Stimulated activated CD4-positive, alpha-beta T cell treated with anti-CD3 and anti-CD28 coated beads, Interleukin-4, amount 100 ng/mL, for 1 hour (primary cell): ENCODE measurements at places on chromosomes 7 and 10.

DNA sequence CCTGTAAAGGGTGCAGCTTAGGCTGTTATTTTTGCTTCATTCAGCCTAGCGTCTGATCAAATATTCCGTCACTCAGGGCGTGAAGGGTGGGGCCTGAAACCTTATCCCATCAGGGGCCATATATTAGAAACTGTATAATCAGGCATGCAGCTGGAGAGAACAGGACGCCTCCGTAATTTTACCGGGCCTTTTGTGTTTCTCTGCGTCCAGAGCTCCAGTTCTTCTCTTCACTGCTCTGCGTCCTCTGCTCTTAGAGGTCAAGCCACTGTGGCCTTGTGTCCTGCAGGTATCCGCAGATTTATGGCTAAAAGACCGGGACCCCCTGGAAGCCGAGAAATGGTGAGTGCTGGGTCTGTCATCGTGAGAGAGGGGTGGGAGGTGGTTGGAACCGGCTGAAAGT, at the start of gene ZNF735:
TSS of gene ZNF735 (plus strand) at position 301 of the 400 bp plus-strand sequence. CDS start at position 301, 0 bp downstream.
- no peak for DNase-seq

- DNase-seq, result no peak
These were observed 108.2 kb downstream of the ANKRD61 start for GRCh38 chr7:6139189-6139996.

GRCh38 chr10:74025380-74025978, 27.6 kb downstream of the VCL start:
- no peak for DNase-seq

- DNase-seq, result no peak
These were observed 155.0 kb downstream of the IMMP2L start for GRCh38 chr7:111407258-111407657.

GRCh38 chr10:27743012-27743876, 2.4 kb downstream of the MKX start:
- DNase-seq, result peak; percentile 41

DNA sequence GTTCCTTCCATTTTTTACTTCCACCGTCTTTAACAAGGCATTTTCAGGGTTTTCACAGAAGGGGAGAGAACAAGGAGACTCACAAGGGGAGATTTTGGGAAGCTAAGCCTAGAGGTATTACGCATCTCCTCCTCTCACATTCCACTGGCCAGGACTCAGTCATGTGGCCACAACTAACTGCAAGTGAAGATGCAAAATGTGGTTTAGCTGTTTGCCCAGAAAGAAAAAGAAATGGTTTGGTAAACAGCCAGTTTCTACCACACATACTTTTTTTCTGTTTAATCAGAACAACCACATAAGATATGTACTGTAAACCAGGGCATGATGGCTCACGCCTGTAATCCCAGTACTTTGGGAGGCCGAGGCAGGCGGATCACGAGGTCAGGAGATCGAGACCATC, 21.4 kb upstream of the HELLS start:
- DNase-seq, result no peak

- no peak for DNase-seq
These were observed 133.4 kb upstream of the PTN start for GRCh38 chr7:137476937-137477336.

- DNase-seq, result no peak
These were observed 160.4 kb upstream of the LAMB4 start for GRCh38 chr7:108290459-108291151.

DNA sequence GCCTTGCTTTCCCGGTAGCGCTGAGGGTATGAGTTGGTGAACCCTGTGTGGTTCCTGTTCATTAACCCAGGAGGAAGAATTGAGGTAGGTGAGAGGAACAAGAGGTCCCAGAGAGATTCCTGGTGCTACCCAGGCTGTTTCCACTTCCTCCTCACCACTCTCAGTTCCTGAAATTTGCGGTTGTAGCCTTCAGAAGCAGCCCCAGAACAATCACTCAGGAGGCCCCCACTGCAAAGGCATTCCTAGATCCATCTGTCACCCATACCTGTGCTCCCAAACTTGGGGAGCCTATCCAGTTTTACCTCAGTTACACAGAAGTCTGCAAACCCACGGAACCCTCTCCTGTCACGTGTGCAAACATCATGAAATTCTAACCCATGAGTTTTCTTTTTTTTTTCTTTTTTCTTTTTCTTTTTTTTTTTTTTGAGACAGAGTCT, 9.0 kb upstream of the PIP4K2A start:
- no peak for DNase-seq

DNA sequence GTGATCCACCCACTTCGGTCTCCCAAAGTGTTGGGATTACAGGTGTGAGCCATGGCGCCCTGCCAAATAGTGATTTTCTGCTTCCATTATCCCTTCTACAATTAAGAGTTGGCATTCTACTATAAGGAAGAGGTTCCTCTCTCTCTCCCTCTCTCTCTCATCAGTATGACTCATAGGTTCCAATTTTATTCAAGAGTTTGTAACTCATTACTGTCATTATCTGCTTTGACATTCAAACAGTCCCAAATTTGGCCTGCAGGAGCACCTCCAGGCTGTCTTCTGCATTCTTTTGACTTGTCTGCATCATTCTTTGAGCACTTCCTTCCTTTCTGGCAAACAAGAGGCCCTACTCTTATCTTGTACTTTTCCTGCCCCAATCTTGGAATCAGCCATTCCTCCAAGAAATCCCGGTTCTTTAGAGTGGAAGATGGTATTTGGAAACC, 33.2 kb upstream of the CALU start:
- no peak for DNase-seq

DNA sequence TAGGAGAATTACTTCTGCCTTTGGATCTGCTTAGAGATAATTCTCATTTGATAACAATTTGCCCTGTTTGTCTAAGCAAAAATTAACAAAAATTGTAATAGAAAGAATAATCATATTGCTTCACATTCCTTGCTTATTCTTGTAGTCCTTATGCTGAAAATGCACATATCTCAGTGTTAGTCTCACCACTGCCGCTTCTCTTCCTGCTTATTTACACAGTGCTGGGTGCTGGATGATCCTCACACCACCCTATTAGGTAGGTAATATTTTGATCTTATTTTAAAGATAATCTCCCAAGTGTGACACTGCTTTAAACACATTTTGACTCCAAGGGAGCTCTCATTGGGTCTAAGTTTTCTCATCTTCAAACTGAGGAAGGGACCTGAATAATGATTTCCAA, 46.0 kb downstream of the ABCA13 start:
- no peak for DNase-seq

DNA sequence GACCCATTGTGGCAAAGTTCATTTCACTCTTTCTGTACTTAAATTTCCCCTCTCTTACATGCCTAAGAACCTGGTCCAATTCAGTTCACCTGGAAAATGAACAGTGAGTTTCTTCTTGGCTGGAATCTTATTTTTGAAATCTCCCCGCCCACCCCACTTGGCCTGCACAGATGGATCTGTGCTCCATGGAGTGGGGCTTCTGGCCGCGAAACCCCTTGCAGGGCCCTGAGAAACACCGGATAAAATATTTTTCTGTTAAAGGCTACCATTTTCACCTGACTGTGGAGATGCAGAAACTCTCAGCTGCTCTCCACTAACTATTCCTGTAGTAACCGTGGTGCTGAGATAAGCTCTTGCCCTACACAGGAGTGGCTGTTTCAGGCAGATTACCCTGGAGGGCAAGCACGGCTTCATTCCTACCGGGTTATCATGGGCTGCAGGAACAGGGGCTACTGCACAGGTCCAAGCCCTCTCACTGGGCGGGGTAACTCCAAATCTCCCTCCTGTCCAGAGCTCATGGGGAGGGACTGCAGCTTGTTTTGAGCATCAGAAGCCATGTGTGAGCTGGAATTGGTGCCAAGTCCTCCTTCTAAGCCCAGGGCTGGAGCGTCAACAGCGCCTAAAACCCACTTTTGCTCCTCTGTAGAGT, 118.9 kb downstream of the PRPF18 start:
- no peak for DNase-seq

DNA sequence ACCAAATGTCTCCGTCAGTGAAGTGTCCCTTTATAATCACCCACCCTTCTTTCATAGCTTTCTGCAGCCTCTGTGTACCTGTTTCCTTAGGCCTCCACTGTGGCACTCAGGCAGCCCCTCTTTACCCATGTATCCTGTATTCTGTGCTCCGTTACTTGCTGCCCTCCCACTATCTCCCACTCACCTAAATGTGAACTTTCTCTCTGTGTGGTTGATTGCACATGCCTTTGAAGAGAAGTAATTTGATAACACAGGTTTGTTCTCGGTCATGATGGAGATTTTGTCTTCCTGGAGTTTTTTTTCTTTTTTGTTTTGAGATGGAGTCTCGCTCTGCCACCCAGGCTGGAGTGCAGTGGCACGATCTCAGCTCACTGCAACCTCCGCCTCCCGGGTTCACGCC, 61.5 kb downstream of the REEP3 start:
- DNase-seq, result no peak

DNA sequence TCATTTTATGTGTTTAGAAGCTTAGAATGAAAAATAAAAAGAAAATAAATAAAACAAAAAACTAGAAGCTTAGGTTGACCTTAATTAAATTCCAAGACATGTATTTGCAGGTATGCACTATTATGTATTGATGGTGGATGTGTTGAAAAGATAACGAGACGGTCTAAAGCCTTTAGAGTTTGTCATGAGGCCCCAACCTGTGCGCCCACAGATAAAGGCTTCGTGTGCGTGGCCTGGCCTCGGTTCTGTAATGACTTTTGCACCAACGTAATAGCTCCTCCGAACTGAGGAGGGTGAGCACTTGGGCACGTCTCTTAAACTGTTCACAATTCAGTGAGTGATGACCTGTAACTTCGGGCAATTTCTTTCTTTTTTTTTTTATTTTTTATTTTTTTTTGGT, 43.7 kb upstream of the NCAPG2 start:
- no peak for DNase-seq
